ENCODE measurements at places on chromosomes 1 and 21.

DNA sequence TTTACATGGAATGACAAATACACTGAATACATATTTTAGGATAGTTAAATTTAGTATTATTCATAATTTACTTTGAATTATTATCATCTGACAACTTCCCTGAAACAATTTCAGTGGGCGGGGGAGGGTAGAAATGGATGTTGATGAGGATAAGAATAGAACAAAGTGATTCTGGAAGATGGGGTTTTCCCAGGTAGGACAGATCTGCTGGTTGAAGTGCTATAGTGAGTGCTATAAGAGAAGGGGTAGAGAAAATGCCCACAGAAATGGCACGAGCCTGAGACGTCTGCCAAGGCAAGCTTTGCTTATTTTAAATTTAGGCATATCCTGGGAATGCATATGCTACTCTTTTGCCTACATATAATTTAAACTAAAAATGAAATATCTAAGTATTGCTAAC is 3.2 kb downstream of the CFH start:
- no peak for DNase-seq

GRCh38 chr1:106055855-106056254 is 1000.6 kb upstream of the PRMT6 start:
- DNase-seq: no peak

DNA sequence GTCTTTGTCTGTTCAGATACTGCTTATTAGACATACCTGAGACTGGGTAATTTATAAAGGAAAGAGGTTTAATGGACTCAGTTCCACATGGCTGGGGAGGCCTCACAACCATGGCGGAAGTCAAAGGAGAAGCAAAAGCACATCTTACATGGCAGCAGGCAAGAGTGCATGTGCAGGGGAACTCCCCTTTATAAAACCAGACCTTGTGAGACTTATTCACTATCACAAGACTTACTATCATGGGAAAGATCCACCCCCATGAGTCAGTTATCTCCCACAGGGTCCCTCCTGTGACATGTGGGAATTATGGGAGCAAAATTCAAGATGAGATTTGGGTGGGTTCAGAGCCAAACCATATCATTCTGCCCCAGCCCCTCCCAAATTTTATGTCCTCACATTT is 7.1 kb upstream of the PSMA5 start:
- DNase-seq: no peak

- peak; percentile 59 for DNase-seq
Observed at GRCh38 chr1:112673592-112674439, 643 bp upstream of the MOV10 start.

DNA sequence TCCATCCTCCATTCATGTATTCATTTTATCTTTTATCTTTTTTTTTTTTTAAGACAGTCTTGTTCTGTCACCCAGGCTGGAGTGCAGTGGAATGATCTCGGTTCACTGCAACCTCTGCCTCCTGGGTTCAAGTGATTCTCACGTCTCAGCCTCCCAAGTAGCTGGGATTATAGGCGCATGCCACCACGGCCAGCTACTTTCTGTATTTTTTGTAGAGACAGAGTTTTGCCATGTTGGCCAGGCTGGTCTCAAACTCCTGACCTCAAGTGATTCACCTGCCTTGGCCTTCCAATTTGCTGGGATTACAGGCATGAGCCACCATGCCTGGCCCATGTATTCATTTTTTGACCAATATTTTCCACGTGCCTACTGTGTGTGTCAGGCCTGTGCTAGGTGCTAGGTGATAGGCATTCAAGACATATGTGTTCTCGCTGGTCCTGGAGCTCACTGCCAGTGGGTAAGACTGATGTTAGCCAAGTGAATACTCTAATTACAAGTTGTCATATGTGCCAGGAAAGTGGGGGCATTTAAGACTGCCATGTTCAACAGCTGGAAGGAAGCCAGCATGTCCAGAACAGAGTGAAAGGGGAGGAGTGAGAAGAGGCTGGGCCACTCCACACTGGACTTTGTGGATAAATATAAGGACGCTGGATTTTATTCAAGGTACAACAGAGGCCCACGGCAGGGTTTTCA is 5.3 kb upstream of the CELSR2 start:
- no peak for DNase-seq

DNA sequence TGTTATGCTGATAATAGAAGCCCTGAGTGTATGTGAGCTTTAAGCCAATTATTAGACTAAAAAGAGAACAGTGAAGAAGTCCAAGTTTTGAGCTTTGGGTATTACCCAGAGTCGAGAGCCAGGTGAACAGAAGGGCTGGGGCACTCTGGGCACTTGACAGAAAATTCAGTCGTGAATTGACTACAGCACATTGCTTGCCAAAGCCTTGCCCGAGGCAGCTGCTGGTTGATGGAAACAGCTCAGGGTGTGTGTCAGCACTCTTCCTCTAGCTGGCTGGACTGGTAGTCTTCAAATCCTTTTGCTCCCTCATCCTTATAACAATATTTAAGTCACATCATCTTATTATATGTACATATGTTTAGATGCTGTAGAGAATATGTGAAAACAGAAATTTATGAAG is 21.3 kb downstream of the PDE4B start:
- DNase-seq: no peak

GRCh38 chr1:87077959-87078639 is 163.7 kb downstream of the HS2ST1 start:
- no peak for DNase-seq

GRCh38 chr1:51568231-51568935 is 48.5 kb upstream of the OSBPL9 start:
- no peak for DNase-seq

GRCh38 chr1:68285046-68285445 is 52.7 kb upstream of the WLS start:
- DNase-seq: no peak

DNA sequence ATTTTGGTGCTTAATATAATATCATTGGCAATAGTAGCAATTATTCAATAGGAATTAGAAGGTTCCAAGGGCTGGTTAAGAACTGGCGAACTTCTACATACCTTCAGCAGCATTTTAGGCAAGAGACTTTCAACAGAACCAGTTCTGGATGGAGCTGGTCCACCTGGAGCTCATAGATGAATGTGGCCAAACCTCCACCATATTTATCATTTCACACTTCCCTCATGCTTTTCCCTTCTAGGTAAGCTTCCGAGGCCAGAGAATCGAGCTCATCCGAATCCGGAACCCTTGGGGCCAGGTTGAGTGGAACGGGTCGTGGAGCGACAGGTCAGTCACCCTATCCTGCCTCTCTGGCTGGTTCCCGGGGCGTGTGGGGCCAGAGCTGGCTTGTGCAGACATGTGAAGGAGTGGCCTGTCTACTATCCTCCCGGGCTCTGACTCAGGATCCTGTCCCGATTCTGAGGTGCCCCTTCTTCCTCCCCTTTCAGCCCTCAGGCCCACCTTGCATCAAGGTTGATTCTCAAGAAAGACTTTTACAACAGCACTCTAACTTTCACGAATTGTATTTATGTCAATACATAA is 24.7 kb downstream of the CAPN9 start:
- DNase-seq: no peak

- no peak for DNase-seq
Observed at GRCh38 chr1:3564921-3565831, 46.1 kb downstream of the MEGF6 start.

GRCh38 chr1:30172299-30172694 is 551.1 kb downstream of the MATN1 start:
- no peak for DNase-seq

DNA sequence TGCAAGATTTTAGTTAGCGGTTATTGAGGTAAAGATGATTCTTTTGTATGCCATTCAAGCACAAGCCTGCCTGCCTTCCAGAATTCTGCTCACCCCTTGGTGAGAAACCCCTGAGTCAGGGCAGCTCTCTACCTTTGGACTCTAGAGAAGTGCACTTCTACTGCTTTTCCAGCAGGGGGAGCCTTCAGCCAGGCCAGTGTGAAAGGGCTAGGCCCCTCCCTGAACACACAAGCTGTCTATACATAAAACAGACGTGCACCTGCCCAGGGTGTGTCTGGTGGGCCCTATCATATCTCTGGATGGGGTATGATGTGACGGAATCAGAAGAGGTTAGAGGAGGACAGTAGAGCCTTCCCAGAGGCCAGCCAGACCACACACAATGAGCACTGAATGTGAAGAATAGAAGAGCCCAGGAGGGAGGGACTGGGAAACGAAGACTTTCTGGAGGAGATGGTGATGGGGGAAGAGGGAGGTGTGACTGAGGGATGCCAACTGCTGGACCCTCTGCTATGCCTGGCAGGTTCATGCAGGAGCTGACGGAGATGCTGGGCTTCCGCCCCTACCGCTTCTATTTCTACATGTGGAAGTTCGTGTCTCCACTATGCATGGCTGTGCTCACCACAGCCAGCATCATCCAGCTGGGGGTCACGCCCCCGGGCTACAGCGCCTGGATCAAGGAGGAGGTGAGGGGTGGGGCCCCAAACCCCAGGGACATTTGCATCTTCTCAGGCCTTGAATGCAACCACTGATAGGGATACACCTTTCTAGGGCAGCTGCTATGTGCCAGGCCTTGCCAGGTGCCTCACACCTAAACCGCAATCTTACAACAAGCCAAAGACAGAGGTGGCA is 13.0 kb upstream of the KCNC4 start:
- peak; percentile 34 for DNase-seq

- DNase-seq: peak; percentile 86
Observed at GRCh38 chr1:185440877-185441276, 123.8 kb upstream of the IVNS1ABP start.

GRCh38 chr1:246152986-246153431 is 354.1 kb downstream of the SMYD3 start:
- no peak for DNase-seq

DNA sequence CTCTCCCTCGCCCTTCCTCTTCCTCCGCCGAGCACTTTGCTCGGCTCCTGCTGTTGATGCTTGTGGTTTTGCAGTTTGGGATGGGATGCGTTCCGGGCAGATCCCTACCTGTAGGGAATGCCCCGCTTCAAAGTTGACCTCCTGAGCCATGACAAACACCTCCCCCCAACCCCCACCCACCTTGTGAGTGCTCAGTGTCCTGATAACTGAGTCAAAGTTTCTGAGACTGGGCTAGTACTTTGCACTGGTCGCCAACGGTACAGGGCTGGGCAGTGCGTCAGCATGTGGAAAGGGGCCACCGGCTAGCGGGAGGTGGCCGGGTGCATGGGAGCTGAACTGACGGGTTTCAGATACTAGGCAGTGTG is 771 bp downstream of the RABGAP1L start:
- no peak for DNase-seq

DNA sequence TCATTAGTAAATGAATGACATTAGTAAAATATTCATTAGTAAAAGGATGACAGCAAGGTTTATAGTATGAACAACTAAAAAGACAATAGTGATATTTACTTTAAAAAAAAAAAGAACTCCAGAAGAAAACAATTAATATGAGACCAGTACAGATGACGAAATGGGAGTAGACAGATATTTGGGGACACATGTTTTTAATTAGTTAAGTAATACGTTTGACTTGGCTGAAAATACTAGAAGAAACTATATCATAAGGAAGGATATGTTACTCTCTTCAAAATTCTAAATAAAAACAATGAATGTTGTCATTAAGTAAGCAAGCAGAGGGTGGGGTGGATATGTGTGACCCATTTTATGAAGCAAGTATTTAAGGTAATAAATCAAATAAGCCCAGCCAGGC is 61.9 kb downstream of the GPATCH2 start:
- peak; percentile 6 for DNase-seq

DNA sequence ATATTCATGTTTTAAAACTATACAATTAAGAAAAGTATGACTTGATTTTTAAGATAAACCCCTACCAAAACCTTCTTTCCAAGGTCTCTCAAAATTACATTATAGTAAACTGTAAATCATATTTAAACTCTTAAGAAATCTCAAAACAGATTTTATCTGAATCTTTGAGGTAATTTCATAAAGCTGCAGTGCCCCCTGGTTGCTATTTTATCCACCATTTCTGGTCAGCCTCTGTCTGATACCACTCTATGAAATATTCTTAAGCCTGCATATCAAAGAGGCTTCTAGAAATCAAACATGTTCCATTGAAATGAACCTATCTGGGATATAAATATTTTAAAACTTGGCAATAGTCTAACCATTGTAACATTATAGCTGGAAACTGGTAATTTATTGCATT is 317.3 kb downstream of the COL11A1 start:
- peak; percentile 3 for DNase-seq

GRCh38 chr1:7471836-7472235 is 299.3 kb upstream of the VAMP3 start:
- peak; percentile 92 for DNase-seq

DNA sequence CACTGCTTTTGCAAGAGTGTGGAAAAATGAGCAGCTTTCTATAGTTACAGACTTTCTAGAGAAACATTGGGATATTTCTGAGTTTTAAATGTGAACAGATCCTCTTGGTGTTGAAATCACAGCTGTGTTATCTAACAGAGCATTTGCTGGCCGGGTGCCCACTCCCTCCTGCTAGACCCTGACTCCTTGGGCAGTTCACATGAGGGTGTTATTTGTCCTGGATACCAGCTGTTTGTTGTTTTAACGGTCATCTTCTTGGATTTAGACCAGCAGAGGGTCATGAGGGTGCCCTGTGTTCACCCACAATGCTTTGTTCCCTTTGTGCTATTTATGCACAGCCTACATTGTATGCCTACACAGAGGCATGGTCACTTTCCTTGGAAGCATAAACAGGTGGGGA is 67.1 kb downstream of the CENPF start:
- DNase-seq: peak; percentile 29

DNA sequence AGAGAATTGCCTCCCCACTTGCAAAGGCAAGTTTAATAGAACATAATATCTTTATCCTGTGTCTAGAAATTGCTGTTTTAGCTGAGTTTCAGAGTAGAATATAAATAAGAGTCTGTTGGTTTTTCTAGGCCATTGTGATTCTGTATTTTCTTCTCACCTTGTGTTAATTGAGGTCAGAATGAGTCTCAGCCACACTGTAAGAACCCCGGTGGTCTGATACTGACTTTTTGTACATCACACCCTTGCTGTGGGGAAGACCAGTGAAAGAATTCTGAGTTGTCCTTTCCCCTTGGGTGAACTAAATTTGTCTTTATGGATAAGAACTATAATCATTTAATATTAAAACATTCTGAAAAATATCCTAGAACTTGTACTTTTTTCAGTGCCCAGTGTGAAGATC is 6.8 kb downstream of the HIPK1 start:
- no peak for DNase-seq

GRCh38 chr1:6035303-6035702 is 10.4 kb upstream of the KCNAB2 start:
- no peak for DNase-seq

DNA sequence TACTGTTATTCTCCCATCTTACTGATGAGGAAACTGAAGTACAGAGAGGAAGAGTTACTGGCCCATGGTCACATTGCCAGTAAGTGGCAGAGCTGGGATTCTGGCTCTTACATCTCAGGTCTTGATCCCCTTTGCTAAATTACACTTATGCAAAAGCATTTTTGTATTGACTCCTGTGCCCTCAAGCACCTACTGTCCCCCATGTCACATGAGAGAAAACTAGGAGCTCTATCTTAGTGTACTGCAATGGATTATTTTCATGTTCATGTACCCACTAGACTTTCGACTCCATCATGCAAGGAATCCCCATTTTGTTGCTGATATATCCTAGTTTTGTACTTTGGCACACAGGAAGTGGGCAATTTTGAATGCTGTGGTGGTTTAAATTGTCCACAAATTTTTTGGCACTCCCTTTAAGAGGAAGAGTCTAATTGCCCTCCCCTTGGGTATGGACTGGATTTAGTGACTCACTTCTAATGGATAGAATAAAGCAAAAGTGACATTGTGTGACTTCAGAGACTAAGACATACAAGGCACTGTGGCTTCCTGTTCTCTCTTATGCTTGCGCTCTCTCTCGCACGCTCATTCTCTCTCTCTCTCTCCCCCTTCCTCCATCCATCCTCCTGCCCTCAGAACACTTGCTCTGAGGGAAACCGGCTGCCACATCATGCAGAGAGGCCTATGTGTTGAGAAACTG is 43.5 kb upstream of the JAK1 start:
- DNase-seq: no peak

- DNase-seq: no peak
Observed at GRCh38 chr1:248847181-248847955, 9.3 kb downstream of the ZNF672 start.

Measured in fibroblast of skin of scalp (primary cell).